Stimulated activated CD4-positive, alpha-beta T cell treated with anti-CD3 and anti-CD28 coated beads, TNF-alpha, amount 100 ng/mL, for 1 hour (primary cell): ENCODE measurements at places on chromosomes 16 and 17.

GRCh38 chr16:89144681-89145080 lies 26.9 kb upstream of the CDH15 start:
- no peak for DNase-seq

- no peak for DNase-seq
Measured at GRCh38 chr17:4846635-4847390, 13.7 kb downstream of the MINK1 start.

DNA sequence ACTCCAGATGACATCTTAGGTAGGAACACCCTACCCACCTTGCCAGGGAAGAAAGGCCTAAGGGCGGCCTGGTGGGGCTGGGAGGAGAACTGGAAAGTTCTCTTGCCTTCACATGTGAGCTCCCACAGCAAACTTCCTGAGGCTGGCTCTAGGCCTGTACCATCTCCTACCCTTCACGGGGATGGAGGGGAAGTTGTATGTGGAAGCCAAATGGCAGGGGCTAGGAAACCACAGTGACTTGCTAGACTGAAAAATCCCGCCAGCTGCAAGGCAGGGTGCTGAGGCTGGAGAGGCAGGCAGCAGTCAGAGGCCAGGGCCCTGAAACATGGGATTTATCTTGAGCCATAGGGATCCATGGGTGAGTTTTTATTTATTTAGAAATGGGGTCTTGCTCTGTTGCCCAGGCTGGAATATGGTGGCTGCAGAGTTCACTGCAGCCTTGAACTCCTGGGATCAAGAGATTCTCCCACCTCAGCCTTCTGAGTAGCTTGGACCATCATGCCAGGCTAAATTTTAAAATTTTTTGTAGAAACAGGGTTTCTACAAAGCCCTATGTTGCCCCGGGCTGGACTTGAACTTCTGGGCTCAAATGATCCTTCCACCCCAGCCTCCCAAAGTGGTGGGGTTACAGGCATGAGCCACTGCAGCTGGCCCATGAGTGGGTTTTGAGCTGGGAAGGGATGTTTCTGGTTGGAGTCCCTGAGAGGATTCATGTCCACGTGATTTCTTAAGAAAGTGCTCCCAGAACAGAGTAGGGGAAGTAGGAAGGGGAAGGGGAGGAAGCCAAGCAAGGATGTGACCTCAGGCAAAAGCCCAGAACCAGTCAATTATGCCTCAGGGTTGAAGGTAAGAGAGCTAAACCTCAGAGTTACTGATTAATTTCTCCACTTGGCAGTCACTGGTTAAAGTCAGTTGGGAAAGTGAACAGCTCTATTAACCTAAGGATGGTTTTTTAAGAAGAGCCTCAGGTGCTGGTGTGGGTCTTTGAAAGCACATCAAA lies 4.0 kb upstream of the KAT8 start:
- no peak for DNase-seq

DNA sequence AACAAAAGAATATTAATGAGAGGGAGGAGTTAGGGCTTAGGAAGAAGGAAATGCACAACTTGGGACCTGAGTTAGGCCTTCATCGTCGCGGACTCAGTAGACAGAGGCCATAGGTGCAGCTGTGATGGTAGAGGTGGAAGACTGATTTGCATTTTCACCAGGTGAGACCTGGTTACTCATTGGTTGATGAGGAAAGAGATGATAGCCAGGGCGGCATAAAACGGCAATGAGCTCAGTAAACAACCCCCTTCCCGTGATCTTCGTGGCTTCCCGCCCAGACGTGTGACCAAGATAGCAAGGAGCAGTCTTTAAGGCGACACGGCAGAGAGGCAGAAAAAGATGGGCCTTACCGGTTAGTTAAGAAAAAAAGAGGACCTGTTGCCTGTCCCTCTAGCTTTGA lies at the start of gene TMC5:
TSS of gene TMC5 (plus strand) at position 244 of the 400 bp plus-strand sequence. CDS start 22,156 bp downstream, outside the sequence.
- no peak for DNase-seq

DNA sequence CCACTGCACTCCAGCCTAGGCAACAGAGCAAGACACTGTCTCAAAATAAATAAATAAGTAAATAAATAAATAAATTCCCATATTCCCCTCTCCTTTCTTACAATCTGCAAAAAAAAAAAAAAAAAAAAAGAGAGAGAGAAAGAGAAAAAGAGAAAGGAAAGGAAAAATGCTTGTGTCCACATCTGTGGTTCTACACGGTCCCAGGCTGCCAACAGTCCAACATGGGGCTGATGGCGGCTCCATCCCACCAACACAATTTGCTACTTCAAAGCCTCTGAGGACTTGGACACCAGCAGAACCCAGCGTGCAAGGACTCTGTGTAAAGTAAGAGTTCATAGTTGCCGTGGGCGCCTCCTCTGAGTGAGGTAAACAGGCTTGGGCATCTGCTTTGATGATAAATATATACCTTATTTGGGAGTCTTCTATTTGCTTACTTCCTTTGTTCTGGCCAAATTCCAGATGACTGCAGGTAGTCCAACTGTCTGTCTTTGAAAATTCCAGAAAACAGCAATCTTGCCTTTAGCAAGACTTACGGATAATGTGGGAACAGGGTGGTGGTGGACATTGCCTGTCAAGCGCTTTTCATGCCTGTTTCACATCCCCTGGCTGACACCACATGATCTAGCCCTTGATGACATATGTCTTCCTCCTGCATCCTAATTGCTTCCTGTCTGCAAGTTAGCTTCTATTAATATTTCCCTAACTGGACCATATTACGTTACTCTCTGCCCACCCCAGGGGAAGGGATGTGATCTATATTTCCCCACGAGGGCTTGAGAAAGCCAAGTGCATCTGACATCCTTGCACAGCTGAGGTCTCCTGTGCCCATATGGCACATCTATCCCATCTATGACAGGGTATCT lies 10.1 kb downstream of the LITAF start:
- no peak for DNase-seq

GRCh38 chr16:11658896-11659708 lies 9.2 kb upstream of the SNN start:
- DNase-seq = no peak

- DNase-seq = no peak
Measured at GRCh38 chr16:1922357-1922756, 4.1 kb upstream of the HS3ST6 start.

DNA sequence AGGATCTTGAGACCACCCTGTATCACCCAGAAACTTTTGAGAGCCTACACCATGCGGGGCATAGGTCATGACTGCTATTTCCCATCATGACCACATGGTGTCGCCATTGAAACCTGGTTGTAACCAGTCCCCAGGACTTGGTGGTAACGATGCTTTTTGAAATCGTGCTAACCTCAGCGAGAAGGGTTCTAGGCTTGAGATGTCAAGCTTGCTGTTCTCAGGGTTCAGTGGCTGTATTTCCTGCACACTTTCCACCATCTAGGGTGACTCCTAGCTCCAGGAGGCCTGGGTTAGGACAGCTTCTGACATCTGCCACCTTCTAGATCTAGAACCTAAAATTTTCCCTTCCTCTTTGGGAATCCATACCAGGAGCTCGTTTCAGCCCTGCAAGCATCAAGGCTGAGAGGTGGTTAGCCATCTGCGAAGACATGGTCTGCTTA lies 13.0 kb upstream of the SPNS3 start:
- no peak for DNase-seq

DNA sequence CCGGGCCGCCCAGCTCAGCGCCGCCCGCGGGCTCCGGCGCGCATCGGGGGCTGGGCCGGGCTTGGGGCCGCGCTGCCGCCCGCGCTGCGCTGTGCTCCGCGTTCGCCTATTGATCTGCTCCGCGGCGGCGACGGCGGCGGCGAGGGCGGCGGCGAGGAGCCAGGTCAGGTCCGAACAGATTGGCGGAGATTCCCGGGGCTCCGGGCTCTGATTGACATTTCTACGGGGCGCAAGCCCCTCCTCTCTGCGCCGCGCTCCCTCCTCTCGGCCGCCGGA lies 559 bp downstream of the IRX3 start:
- no peak for DNase-seq

GRCh38 chr16:67199808-67200198 lies 872 bp downstream of the ELMO3 start:
- no peak for DNase-seq

DNA sequence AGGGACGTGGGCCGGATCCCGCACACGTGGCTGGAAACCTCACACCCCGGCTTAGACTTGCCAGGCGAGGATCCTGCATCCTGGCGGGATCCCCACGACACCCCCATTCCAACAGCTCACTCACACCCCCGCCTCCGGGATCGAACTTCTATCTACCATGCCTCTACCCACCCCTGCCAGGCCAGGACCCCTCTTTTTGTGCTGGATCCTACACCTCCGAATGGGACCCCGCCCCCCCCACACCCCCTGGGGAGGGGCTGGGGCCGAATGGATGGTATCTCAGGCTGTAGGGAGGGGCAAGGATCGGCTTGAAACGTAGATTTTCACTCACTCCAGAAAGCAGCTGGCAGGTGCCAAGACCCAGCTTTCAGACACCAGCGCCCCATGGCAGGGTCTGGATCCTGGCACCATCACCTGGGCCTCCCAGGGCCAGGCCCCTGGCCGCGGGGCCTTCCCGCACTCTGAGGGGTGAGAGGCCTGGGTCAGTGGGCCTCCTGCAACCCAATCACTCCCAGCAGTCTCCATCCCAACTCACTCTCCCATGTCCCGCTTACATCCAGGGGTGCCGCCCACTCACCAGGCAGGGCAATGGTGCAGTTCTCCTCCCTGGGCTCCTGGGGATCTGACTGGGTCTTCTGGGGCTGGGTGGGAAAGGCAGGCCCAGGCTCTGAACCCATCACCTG lies 6.7 kb downstream of the PRSS36 start:
- DNase-seq = no peak

- no peak for DNase-seq
Measured at GRCh38 chr17:56985371-56986162, 7.6 kb downstream of the SCPEP1 start.

- no peak for DNase-seq
Measured at GRCh38 chr16:12090151-12090530, 113.6 kb downstream of the SNX29 start.

GRCh38 chr17:38762231-38762630 lies 9.7 kb downstream of the PSMB3 start:
- DNase-seq = no peak

DNA sequence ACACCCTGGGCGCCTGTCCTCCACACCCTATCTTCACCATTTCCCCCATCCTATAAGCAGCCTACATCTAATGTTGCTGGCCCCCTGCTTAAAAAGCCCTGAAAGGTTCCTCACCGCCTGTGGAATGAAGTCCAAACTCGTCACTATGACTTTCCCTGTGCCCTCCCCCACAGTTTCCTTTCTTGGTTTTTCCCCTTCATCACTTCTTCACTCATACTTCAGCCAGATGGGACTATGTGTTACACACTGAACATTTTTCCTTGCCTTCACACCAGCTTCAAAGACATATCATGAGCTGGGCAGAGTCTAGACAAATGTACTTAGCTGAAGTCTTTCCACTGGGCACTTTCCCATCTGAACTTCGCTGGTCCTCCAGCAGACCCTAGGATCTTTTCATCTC lies 1.5 kb upstream of the MARCHF10 start:
- no peak for DNase-seq

DNA sequence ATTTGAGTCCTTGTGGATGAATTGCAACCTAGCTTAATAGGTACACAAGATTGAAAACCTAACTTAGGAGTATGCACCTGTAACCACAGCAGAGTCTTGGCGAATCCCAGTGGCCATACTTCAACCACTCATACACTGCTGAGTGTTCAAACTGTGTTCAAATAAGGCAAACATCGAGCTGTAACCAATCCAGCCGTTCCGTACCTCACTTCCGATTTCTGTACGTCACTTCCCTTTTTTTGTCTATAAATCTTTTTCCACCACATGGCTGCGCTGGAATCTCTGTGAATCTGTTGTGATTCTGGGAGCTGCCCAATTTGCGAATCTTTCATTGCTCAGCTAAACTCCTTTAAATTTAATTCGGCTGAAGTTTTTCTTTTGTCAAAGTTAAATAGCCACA lies 190.6 kb downstream of the MAF start:
- no peak for DNase-seq

- DNase-seq = no peak
Measured at GRCh38 chr17:42192189-42193126, 1.8 kb downstream of the GHDC start.

GRCh38 chr17:32917081-32917480 lies 10.9 kb upstream of the TMEM98 start:
- DNase-seq = no peak

- no peak for DNase-seq
Measured at GRCh38 chr17:69451416-69452394, 37.2 kb downstream of the MAP2K6 start.

GRCh38 chr16:29839822-29840221 lies 19.6 kb downstream of the MVP start:
- no peak for DNase-seq

- DNase-seq = no peak
Measured at GRCh38 chr17:21095735-21096134, 31.0 kb upstream of the DHRS7B start.

DNA sequence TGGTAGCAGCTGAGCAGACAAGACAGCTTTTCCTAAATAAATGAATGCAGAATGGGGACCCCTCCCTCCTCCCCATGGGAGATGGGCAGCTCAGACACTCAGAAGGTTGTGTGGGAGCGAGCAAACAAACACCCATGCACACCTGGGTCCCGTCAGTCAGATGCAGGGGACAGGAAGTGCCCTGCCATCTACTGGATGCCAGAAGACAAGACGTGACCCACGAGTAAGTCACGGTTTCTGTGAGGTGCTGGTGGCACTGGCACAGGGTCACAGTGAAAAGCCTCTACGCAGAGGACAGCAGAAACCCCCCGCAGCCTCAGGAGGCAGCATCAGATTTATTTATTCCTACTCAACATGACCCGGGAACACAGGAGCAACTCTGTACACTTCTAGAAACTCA lies 8.4 kb downstream of the HBQ1 start:
- no peak for DNase-seq

GRCh38 chr17:13065032-13065431 lies 47.2 kb upstream of the ELAC2 start:
- DNase-seq = no peak

DNA sequence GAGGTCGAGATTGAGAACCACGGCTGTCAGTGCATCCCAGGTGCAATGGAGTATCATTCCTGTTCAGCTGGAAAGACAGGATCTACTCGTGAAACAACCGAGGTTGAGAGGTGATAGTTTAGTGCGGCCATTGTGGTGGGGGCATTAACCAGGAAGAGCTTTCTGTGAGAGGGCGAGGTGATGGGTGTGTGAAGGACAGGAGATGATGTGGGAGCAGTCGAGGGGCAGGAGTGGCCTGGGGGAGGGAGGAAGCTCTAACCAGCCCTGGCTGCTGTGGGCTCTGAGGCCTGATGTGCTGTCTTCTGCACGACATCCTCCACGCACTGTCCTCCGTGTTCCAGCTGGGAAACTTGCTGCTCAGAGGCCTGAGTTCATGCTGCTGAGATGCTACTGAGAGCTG lies 22.0 kb downstream of the GOSR2 start:
- no peak for DNase-seq

GRCh38 chr17:28480799-28481571 lies 7.5 kb downstream of the SLC13A2 start:
- no peak for DNase-seq

- no peak for DNase-seq
Measured at GRCh38 chr17:1201132-1201702, 21.4 kb upstream of the ABR start.

GRCh38 chr17:68457168-68457538 lies at the start of gene WIPI1:
Gene WIPI1 (minus strand): TSS chr17:68457496. CDS start chr17:68457421, 75 bp downstream.
- DNase-seq = no peak
